ENCODE measurements at places on chromosomes 4 and X.

DNA sequence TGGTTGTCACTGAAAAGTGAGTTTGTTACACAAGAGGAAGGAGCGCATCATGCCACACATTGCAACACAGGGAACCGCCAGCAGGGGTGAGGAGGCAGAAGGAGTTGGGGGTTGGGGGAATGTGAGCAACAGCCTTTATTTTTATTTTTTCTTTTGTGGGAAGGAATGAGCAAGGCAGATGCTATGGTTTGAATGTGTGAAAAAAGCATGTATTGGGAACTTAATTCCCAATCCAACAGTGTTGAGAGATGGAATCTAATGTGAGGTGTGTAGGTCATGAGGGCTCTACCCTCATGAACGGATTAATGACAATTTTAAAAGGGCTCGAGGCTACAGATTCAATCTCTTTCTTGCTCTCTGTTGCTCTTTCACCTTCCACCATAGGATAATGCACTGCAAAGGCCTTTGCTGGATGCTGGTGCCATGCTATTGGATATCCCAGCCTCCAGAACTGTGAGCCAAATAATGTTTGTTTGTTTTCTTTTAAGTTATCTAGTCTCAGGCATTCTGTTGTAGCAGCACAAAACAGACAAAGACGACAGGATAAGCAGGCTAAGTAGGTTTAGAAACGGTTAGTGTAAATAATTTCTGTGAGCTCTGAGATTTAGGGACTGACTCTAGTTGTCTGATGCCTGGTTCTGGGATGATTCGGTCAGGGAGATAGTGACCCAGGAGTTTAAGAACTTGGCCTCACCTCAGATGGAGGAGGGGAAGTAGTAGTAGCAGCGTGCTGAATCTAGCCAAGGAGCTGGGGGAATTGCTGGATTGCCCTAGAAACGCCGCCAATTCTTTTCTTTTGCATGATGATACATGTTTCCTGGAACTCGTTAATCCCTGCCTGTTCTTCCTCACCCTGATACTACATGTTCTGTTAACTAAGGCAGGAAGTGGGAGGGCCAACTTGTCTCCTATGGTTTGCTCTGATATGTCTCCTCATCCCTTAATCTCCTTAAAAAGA lies 156.6 kb upstream of the CTSO start:
- DNase-seq = no peak

DNA sequence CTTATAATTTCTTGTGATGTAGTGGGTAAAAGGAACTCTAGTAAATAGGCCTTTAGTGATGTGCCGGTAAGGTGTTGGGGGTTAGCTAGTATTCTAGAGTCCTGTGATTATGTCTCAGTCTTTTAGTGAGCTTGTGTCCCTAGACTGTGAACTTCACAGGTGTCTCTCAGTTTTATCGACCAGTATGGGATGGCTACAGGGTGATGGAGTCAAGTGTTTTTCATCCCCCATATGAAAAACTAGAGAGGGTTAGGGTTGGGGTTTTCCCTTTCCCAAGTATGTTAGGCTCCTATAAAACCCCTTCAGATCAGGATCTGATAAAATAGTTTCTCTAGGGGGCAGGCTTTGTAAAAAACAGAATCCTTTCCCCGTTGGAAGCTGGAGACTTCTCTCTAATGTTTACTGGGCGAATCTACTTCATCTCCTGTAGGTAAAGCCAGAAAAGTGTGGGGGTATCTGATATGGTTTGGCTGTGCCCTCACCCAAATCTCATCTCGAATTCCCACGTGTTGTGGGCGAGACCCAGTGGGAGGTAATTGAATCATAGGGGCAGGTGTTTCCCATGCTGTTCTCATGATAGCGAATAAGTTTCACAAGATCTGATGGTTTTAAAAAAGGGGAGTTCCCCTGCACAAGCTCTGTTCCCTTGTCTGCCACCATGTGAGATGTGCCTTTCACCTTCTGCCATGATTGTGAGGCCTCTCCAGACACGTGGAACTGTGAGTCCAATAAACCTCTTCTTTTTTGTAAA lies 120.8 kb downstream of the DTHD1 start:
- DNase-seq = no peak

DNA sequence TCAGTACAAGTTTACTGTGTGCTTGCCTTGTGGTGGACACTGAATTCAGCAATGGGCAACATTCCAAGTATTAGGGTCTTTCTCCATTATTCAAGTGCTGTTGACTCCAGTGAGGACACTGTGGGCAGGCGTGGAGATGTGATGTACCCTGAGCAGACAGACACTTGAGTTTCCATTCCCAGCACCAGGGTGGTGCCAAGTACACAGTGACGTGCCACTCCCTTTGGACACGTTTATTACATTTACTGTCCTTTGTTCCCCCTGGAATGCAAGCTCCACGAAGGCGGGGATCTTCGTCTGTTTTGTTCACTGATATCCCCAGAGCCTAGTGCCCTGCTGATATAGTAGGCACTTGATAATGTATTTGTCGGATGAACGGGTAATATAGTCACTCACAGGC lies 130.6 kb upstream of the STX18 start:
- no peak for DNase-seq

- DNase-seq = no peak
Observed at GRCh38 chrX:110966839-110967238, 129.2 kb upstream of the PAK3 start.

GRCh38 chr4:121510341-121510874 lies 129.6 kb upstream of the QRFPR start:
- no peak for DNase-seq

- no peak for DNase-seq
Observed at GRCh38 chr4:601612-602558, 23.5 kb upstream of the PDE6B start.

GRCh38 chr4:33160126-33160525 lies 2440.0 kb downstream of the PCDH7 start:
- no peak for DNase-seq

Data from stimulated activated CD8-positive, alpha-beta memory T cell treated with anti-CD3 and anti-CD28 coated beads, Interleukin-2, amount 100 ng/mL, for 1 hour (primary cell).